ENCODE measurements at places on chromosomes 2 and 18. TPM values are rescaled to one million over a fixed set of nuclear protein-coding genes. Genes with fewer than 3 reads are reported as not detected.

DNA sequence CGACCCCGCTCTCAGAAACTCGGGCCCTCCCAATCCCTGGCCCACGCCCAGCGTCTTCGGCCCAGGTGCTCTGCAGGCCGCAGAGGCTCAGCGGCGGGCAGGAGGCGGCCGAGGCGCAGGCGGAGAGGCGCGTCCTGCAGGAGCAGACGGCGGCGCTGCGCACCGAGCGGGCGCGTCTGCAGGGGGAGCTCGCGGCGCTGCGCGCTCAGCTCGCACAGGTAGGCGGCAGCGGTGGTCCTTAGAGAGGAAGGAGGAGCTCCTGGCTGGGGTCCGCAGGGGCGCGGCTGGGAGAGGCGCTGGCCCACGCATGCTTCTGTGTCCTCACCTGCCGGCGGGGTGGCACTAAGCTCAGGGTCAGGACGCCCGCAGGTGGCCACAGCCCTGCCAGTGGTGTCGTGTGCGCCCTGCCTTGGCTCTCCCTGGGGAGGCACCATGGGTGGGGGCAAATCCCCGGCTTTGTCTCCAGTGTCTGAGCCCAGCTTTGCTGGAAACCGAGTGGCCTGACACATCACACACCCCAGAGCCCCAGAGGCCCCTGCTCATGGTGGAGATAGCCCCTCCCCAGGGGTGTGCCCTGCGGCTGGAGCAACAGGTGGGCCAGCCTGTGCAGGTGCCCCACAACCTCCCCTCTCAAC, 14.9 kb upstream of the SNED1 start:
- DNase-seq, result peak; percentile 77
- H3K4me1 ChIP-seq, result no peaks in the 10 kb centered on the region
- H3K27me3 ChIP-seq, result no peaks in the 10 kb centered on the region
- H3K36me3 ChIP-seq, result no peaks in the 10 kb centered on the region
- no peak overlapping the region for H3K4me3 ChIP-seq

DNA sequence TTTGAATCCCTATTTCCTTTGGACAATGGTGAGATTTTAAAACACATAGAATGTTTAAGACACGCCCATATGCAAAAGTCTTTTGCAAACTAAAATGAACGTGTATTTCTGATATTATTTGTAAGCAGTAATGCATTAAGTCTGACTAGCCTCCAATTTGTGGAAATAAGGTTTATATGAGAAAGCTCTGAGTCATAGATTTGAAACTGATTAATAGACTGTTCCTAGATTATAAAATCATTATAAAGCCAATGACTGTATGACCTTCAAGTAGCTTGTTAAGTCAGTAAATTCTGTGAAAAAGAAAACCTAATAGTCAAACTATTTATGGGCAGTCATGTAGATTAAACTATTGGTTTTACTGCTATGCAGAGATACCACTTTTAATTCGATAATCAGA, 12.8 kb upstream of the EFEMP1 start:
- DNase-seq, result no peak
- H3K4me1 ChIP-seq, result no peaks in the 10 kb centered on the region
- no peak overlapping the region for H3K27ac ChIP-seq
- H3K36me3 ChIP-seq, result no peaks in the 10 kb centered on the region
- H3K27me3 ChIP-seq, result no peaks in the 10 kb centered on the region
- H3K4me3 ChIP-seq, result no peak overlapping the region

GRCh38 chr2:174527959-174528358, 41.1 kb upstream of the GPR155 start:
- H3K27me3 ChIP-seq, result no peaks in the 10 kb centered on the region
- H3K4me3 ChIP-seq, result no peak overlapping the region
- no peaks in the 10 kb centered on the region for H3K36me3 ChIP-seq
- no peaks in the 10 kb centered on the region for H3K4me1 ChIP-seq

GRCh38 chr18:9319333-9319732, 15.2 kb upstream of the TWSG1 start:
- no peaks in the 10 kb centered on the region for H3K36me3 ChIP-seq
- no peaks in the 10 kb centered on the region for H3K4me1 ChIP-seq
- H3K4me3 ChIP-seq, result no peak overlapping the region
- no peak overlapping the region for H3K27ac ChIP-seq
- H3K27me3 ChIP-seq, result no peaks in the 10 kb centered on the region

GRCh38 chr18:37305066-37305465, 260.5 kb downstream of the CELF4 start:
- no peak overlapping the region for H3K27ac ChIP-seq
- no peak for DNase-seq
- H3K36me3 ChIP-seq, result no peaks in the 10 kb centered on the region
- no peaks in the 10 kb centered on the region for H3K4me1 ChIP-seq
- no peak overlapping the region for H3K4me3 ChIP-seq

ANKRD44 gene
- total RNA-seq, result 252 TPM

GRCh38 chr2:158766524-158766923, 28.6 kb upstream of the DAPL1 start:
- no peaks in the 10 kb centered on the region for H3K36me3 ChIP-seq
- no peak for DNase-seq
- H3K4me3 ChIP-seq, result no peak overlapping the region
- H3K27ac ChIP-seq, result no peak overlapping the region

DNA sequence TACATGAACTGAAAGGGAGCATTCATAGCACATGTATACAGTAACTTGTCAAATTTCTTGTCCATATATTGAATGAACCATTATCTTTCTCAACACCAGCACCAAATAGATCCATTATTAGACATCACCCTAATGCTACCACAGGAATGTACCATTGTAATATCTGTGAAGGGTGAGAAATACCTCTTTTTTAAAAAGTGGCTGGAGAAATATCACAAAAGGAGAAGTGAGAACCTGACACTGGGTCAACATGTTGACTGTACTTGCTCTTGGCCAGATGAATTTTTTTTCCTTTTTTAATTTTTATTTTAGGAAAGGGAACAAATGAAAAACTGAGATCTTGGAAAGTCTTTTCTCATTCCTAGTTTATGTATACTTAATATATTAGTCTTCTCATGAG, 63.5 kb downstream of the CAVIN2 start:
- H3K4me1 ChIP-seq, result no peaks in the 10 kb centered on the region
- no peak overlapping the region for H3K27ac ChIP-seq
- H3K4me3 ChIP-seq, result no peak overlapping the region
- H3K27me3 ChIP-seq, result no peaks in the 10 kb centered on the region
- DNase-seq, result no peak

GRCh38 chr2:238793306-238793705, 54.6 kb upstream of the TWIST2 start:
- H3K27me3 ChIP-seq, result no peaks in the 10 kb centered on the region
- DNase-seq, result no peak

DNA sequence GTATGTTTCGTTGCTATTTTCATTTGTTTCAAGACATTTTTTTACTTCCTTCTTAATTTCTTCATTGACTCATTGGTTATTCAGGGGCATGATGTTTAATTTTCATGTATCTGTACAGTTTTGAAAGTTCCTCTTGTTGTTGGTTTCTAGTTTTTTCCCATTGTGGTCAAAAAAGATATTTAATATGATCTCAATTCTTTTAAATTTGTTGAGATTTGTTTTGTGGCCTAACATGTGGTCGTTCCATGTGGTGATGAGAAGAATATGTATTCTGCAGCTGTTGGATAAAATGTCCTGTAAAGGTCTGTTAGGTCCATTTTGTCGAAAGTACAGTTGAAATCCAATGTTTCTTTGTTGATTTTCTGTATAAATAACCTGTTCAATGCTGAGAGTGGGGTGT, 110.3 kb upstream of the MAP4K4 start:
- H3K4me1 ChIP-seq, result no peaks in the 10 kb centered on the region
- no peak overlapping the region for H3K4me3 ChIP-seq
- H3K36me3 ChIP-seq, result no peaks in the 10 kb centered on the region
- no peak overlapping the region for H3K27ac ChIP-seq
- DNase-seq, result no peak

FABP1 gene
- not detected for total RNA-seq

GRCh38 chr18:1270081-1270480, 365.4 kb downstream of the ADCYAP1 start:
- H3K27ac ChIP-seq, result no peak overlapping the region
- no peaks in the 10 kb centered on the region for H3K4me1 ChIP-seq
- no peak overlapping the region for H3K4me3 ChIP-seq
- no peaks in the 10 kb centered on the region for H3K36me3 ChIP-seq
- H3K27me3 ChIP-seq, result no peaks in the 10 kb centered on the region
- DNase-seq, result no peak

PXDN gene
- 2.5 TPM for total RNA-seq

DNA sequence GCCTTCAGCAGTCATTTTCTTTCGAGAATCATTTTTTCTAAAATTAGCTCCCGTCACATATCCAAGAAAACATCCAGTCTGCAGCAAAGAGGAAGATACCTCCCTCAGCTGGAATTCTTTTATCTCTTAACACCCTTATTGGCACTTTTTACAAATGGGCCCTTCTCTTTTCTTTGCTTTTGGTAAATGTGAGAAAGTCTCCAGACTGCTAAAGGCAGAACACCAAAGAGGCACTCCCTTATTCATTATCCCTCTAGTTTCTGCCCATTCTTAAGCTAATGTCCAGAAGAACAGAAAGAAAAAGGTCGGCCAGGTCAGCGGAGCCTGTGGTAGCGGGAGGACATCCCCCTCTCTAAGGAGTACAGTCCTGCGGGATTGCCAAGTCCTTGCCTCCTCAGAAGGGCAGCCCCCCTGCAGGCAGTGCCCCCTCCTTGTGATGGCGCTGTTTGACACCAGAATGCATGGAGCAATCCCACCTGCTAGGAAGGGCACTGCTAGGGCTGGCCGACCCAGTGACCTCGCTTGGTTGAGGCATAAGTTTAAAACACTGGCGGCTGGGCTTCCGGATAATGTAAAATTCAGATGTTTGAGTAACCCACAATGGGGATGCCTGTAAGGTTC, 34.0 kb downstream of the ST6GAL2 start:
- no peaks in the 10 kb centered on the region for H3K4me1 ChIP-seq
- no peaks in the 10 kb centered on the region for H3K36me3 ChIP-seq
- no peak overlapping the region for H3K27ac ChIP-seq
